ENCODE measurements at places on chromosomes 6 and 20.

- no peak for ATAC-seq
Observed at GRCh38 chr6:134009876-134010275, 42.5 kb downstream of the SLC2A12 start.

DNA sequence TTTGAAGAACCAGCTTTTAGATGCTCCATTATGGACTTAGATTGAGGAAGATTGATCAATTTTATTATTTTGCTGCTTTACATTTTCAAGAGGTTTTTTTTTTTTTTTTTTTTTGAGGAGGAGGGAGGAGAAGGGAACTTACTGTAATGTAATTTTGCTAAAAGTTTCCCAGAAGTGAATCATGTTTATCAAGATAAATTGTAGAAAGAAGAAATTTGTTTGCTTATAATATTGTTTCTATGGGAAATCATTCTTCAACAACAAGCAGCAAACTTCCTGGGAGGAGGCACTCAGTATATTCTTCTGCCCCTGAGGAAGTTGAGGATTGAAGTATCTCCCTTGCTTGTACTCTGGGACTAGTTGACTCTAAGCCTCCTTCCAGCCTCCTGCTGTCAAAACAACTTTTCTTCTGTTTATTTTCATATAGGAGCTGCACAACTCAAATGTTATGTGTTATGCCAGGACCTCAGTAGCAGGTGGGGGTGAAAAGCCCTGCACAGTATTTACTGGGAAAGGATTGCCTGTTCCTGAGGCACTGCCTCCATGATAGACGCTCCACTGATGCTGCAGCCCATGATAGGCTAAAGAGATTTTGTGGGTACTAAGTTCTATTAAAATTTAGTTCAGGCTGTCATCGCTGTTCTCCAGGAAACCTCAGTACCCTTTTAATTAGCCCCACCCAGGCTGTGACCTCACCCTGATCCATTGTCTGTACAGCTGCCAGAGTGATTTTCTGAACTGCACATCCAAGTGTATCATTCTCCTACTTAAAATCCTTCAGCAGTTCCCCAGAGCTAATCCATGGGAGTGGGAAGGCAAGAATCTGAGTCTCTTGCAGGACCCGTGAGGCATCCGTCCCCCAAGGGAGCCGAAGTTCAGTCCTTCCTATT, 51.9 kb downstream of the CARMIL1 start:
- ATAC-seq, result no peak

GRCh38 chr6:144064402-144065212, 30.8 kb downstream of the SF3B5 start:
- ATAC-seq, result peak; percentile 41

DNA sequence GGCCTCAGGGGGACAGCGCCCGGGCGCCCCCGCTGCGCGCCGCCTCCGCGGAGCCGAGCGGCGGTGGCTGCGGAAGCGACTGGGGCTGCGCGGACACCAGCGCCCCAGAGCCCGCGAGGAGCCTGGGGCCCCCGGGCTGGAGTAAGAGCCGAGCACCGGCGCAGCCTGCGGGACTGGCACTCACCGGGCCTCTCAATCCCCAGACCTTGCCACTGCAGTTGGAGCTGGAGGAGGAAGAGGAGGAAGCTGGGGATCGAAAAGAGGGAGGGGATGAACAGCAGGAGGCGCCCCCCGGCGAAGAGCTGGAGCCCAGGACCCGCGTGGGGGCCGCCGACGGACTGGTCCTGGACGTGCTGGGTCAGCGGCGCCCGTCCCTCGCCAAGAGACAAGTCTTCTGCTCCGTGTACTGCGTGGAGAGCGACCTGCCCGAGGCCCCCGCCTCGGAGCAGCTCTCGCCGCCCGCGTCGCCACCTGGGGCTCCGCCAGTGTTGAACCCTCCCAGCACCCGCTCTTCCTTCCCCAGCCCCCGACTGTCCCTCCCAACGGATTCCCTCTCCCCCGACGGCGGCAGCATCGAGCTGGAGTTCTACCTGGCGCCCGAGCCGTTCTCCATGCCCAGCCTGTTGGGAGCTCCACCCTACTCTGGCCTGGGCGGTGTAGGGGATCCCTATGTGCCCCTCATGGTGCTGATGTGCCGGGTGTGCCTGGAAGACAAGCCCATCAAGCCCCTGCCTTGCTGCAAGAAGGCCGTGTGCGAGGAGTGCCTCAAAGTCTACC, 590 bp downstream of the RNF217 start:
- peak; percentile 22 for ATAC-seq

DNA sequence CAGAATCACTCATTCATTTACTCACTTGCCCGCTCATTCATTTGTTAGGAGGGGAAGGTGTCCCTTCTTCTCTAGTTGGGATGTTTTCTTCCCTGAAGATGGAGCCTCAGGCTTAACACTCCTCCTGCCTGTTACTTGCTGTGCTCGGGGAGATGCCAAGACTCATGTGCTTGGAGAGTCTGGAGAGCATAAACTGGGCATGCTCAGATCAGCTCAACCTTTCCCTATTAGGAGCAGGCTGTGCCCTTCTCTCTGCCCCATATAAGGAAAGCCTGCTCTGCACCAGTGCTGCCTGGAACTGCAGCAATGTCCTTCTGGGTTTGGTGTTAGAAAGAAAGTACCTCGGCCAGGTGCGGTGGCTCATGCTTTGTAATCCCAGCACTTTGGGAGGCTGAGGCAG, 18.0 kb upstream of the UBE2V1 start:
- ATAC-seq, result peak; percentile 85

GRCh38 chr6:20367743-20368485, 33.8 kb upstream of the E2F3 start:
- ATAC-seq, result no peak

- no peak for ATAC-seq
Observed at GRCh38 chr20:48629069-48629959, 198.5 kb downstream of the PREX1 start.

- no peak for ATAC-seq
Observed at GRCh38 chr6:6166064-6166463, 154.4 kb downstream of the F13A1 start.

DNA sequence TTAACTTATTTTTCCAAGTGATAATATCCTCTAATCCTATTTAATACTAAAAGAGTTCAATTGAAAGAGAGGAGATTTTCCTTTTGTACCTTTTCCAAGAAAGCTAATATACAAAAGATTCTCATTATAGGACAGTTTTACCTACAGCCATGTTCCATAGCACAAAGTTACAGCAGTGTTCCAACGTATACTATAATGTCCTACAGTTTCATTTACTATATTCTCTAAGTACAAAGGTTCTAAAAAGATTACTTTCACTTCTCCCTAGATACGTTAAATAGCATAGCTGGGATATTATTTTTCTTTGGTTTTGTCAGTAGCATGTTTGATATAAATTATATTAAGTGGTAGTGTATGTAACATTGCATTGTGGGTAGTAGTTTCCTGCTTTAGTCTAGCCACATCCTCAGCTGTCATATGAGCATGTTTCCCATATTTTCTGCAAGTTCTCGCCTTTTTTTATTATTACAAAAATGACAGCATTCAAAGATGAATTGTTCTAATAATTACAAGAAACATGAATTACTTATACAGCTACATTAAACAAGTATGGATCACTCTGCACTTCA, 4.4 kb upstream of the RUNX2 start:
- ATAC-seq, result no peak

- no peak for ATAC-seq
Observed at GRCh38 chr6:6357032-6357431, 36.6 kb upstream of the F13A1 start.

DNA sequence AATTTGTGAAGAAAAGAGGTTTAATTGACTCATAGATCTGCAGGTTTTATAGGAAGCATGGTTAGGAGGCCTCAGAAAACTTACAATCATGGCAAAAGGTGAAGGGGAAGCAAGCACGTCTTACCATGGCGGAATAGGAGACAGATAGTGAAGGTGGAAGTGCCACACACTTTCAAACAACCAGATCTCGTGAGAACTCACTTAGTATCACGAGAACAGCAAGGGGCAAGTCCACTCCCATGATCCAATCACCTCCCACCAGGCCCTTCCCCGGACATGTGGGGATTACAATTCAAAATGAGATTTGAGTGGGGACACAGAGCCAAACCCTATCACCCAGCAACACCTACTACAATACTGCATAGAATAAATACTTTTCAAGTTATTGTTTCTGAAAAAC, 7.3 kb upstream of the HEBP2 start:
- no peak for ATAC-seq

GRCh38 chr6:142945049-142945445, at the start of gene HIVEP2:
Gene HIVEP2 (minus strand): TSS chr6:142945176. CDS start chr6:142774738, 170,438 bp downstream.
- peak; percentile 67 for ATAC-seq

Data from gastroesophageal sphincter (tissue), 4 donors.